Osteoblast (primary cell): ENCODE measurements at places on chromosomes 7 and 10. TPM values are rescaled to one million over a fixed set of nuclear protein-coding genes. Genes with fewer than 3 reads are reported as not detected.

- DNase-seq, result no peak
These were observed 18.6 kb downstream of the RABGEF1 start for GRCh38 chr7:66758950-66759628.

- peak; percentile 85 for DNase-seq
These were observed 78.6 kb upstream of the C10orf90 start for GRCh38 chr10:126749015-126749655.

DNA sequence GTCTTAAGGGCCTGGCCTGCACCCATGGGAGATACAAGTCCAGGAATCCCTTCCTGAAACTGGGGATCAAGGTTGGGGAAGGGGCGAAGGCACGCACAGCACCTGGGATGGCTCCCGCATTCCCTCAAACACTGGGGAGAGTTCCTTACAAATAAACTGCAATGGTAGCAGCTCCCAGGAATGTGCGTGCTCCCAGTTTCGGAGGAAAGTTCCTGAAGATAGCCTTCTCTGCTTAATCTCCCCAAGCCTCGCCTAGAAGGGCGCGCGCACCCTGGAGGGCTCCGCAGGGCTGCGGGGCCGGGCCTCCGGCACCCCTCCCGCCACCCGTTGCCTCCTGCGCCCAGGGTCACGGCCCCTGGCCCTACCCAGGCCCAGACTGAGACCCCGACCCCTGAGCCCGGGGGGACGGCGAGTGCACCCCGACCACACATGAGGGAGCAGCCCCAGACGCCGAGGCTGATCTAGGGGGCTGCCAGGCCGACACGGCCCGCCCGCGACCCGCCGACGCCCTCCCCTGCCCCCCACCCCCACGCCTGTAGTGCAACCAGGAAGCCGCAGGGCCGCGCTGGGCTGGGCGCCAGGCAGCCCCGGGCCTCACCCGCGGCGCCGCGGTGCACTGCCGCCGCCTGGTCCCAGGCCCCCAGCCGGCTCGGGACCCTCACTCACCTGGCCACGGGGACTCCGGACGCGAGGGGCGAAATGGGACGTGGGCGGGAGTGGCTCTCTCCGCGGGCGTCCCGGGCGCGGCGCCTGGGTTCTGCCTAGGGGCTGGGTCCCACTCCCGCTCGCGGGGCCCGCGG lies 460 bp downstream of the ANXA11 start:
- DNase-seq, result peak; percentile 89

GRCh38 chr10:14478604-14479003 lies 147.9 kb upstream of the FRMD4A start:
- DNase-seq, result peak; percentile 48

TET1 gene
- total RNA-seq, result 3.8 and 4.0 TPM in 2 replicates
